WTC11 (cell line): ENCODE measurements at places on chromosomes 13 and 19.
A peak's percentile ranks its signal among the peaks of the same experiment; 100 is the strongest.

DNA sequence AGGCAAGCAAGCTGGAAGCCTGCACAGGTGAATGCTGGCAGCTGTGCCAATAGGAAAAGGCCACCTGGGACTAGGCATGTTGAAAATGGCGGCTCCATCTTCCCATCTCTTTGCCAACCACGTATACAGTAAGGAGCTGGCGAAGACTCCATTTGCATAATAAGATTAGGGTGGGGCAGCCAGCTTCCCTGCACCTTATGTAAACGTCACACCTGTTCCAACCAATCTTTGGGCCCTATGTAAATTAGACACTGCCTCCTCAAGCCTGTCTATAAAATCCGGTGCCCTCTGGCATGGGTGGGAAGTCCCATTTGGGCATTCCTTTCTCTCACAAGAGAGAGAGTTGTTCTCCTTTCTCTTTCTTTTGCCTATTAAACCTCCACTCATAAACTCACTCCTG, 16.8 kb downstream of the ADGRE2 start:
- DNase-seq = no peak

GRCh38 chr19:16886305-16886880, 2.4 kb upstream of the F2RL3 start:
- DNase-seq = no peak

DNA sequence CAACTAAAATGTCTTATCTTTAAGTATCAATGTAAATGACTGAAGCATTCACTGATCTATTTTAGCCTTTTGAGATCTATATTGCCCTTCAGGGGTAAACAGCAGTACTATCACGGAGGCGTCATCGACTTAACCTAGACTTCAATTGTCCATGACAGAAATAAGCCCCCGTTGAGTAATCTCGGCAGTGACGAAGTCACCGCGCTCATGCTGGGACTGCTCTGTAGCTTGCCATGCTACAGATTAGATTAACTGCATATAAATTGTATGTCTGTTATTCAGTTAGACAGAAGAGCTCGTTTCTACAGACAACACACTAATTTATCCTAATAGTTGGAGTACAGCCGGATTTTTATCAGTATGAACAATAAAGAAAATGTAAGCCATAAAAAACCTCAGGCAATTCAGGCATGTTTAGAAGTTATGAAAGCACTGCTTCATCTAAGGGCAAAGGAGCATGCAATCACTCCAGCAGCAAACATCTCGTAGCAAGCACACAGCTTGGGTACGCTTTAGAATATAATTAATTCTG, 56.6 kb downstream of the TUBGCP3 start:
- DNase-seq = no peak

DNA sequence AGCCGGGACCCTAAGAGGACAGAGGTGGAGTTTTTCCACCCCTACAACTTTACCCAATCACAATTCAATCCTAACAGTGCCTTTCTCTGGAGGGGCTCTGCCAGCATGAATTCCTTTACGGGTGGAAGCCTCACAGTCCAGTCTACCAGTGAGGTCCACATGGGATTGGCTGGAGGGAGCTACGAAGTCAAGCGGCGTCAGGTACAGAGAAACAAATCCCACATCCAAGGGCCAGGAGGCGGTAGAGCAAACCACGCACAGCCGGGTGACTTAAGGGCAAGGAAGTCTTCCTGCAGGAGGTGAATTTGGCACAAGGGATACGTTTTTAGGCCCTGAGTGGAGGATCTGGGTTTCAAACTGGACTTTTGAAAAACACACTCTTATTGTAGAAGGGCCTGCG, 199.6 kb downstream of the UQCRFS1 start:
- no peak for DNase-seq

GRCh38 chr13:112102243-112102642, 35.3 kb downstream of the SOX1 start:
- no peak for DNase-seq

DNA sequence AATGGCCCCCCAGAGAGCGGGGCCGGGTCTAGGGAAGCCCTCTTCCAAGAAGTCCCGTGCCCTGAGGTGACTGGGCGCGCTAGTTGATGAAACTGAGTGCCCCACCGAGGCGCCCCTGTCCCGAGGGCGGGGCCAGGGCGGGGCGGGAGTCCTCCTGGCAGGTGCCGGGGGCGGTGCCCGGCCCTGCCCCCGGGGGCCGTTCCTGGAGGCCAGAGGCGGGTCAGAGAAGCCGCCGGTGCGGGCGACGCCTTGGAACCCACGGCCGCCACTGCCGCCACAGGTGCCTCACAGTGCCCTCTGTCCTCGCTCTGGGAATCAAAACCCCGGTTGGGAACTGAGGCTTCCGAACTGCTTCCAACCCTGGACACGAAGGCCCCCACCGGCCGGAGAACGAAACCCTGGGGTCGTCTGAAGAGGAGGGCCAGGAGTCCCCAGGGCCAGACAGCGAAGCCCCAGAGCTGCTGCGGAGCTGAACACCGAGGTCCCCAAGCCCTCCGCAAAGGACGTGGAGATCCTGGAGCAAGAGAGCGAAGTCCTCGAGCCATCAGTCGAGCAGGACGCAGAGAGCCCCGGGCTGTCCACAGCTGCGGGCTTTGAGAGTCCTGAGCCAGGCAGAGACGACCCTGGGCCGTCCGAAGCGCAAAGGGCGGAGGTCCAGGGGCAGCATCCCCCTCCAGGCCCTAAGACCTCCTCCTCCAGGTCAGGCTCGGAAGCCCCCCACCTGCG, at the start of gene MISP3:
MISP3 (plus strand) TSS at position 252 of the 726 bp plus-strand sequence. CDS start 524 bp downstream, outside the sequence.
- DNase-seq = no peak

GRCh38 chr13:66402066-66402465, 828.1 kb downstream of the PCDH9 start:
- DNase-seq = no peak

GRCh38 chr19:35068941-35069634, 27.6 kb downstream of the HPN start:
- no peak for DNase-seq

DNA sequence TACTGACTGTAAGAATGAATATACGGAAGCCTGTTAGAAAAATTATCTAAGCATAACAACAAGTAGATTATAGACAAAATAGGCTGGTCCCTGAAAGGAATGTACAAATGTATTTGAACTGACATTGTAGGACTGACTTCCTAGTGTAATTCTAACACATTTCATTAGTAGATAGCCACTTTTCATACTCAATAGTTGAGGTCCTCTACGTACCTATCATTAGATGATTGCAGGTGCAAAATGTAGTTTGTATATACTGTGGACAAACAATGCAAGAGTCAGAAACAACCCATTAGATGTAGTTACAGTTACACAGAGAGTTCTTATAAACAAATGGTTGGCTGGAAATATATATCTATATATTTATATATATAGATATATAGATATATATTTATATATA, 402.3 kb upstream of the SLITRK6 start:
- DNase-seq = no peak

GRCh38 chr13:79030513-79030912, 371.6 kb upstream of the OBI1 start:
- no peak for DNase-seq

DNA sequence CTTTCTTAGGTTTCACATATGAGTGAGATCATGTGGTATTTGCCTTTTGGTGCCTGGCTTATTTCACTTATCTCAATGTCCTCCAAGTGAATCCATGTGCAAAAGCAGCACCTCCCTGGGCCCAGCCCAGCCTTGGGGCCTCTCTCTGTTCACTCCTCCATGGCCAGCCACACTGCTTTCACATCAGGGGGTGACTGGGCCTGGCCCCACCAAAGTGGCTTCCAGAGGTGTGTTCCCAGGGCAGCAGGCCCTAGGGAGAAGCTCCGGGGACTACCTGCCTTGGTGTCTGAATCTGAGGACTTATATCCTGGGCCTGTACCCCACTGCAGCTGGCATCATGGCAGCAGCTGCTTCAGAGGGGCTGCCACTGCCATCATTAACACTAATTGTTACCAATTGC, 829.9 kb upstream of the SLITRK5 start:
- no peak for DNase-seq

DNA sequence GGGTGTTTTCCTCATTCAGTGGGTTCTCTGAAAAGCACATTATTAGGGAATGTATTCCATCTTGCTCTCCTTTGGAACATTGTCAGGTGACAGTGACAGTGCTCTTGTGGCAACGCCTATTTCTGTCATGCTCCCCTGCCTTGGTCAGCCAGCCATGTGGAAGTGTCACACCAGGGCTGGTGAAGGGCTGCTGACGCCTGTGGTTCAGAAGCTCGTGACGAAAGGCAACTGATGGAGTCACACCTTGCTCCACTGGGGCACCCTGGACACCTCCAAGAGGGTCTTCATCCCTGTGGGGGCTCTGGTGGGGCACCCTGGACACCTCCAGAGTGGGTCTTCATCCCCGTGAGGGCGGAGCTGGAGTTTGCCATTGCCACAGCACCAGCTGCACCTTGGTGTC, 68.9 kb upstream of the GPR183 start:
- no peak for DNase-seq

DNA sequence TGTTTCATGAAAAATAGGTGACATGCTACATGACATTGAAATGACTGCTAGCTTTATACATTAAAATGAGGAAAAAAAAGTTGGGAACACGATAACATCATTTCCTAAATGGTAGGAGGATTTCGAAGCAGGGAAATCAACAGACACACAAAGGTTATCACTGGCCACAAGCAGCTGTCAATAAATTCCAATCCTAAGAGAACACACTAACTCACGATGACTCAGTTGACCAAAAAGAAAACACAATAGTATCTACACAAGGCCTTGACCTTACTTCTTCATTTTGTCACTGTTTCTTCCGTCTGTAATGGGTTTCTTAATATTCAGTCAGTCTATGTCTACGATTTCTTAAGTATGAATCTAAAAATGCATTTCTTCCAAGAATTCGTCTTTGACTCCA, 36.5 kb downstream of the STARD13 start:
- no peak for DNase-seq

DNA sequence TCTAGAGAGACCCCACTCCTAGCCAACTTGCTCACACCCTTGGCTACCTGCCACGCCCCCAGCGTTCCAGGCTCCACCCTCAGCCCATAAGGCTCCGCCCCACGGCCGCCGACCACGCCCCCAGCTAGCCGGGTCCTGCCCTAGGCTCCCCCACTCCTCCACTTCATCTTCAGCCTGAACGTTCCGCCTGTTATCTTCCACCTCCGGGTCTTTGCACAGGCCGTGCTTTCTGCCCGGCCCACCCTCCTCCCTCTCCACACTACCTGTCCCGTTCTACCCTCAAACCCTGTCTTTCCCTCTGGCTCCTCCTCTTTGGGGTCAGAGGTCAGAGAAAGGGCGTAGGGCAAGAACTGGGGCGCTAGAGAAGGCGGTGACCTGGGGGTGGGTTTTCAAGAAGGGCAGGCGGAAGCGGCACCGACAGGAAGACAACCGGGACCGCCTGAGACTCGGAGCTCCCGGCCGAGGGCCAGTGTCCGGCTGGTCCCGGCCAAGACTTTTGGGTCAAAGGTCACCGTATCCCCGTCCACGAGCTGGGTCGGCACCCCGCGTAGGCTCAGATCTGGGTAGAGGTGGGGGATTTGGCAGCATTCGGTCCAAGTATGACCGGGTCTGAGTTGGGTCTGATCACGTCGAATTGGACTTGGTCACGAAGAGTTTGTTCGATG, 2.2 kb downstream of the PDE4C start:
- DNase-seq = peak; percentile 95

DNA sequence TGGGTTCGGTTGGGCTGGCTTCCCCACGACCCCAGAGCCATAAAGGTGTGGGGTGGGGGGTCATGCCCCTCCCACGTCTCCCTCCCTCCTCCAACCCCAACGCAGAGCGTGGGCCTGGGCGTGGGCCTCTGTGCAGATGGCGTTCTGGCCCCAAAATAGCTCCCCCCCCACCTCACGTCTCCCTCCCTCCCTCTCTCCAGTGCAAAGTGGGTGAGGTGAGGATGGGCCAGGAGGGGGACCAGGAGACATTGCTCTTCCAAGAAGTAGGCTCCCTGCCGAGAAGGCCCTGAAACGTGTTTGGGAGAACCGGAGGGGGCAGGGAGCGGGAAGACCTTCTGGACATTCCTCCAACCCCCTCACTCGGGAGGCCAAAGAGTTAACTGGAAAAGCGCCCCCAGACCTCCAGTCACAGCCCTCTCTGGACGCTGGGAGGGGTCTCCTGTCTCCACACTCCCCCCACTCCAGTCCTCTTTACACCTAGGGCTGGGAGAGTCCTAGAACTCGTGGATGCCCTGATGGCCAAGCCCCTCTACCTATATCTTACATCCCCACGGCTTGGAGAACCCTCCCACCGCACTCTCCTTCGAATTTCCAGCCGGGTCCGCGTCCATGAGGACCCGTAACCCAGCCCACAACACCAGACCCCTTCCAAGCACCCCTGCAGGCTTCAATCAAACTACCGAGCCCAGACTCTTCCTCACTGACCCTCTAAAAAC, 855 bp downstream of the UNC13A start:
- peak; percentile 59 for DNase-seq
